ENCODE measurements at places on chromosomes 12 and 14.
A peak's percentile ranks its signal among the peaks of the same experiment; 100 is the strongest.

DNA sequence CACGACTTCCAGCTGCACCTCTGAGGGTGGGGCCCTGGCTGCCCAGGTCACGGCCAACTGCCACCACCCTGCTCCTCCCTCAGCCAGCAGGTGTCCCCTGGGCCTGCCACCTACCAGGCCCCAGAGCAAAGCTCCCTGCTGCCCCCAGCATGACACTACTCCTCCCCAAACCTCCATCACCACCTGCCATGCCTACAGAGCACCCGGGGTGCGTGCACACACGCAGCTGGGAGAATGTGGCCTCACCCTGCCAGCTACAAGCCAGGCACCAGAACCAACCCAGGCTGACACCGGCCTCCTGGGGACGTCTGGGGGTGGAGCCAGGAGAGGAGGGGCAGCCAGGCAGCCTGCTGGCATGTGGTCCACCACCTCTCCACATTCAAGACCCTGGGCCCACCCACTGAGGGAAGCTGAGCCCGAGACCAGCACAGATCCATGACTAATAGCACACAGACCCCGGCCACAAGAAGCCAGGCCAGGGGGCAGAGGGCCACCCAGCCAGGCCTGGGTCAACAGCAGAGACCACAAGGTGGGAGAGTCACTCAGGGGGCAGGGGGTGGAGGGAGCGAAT, 3.4 kb downstream of the JAG2 start:
- no peak for DNase-seq

DNA sequence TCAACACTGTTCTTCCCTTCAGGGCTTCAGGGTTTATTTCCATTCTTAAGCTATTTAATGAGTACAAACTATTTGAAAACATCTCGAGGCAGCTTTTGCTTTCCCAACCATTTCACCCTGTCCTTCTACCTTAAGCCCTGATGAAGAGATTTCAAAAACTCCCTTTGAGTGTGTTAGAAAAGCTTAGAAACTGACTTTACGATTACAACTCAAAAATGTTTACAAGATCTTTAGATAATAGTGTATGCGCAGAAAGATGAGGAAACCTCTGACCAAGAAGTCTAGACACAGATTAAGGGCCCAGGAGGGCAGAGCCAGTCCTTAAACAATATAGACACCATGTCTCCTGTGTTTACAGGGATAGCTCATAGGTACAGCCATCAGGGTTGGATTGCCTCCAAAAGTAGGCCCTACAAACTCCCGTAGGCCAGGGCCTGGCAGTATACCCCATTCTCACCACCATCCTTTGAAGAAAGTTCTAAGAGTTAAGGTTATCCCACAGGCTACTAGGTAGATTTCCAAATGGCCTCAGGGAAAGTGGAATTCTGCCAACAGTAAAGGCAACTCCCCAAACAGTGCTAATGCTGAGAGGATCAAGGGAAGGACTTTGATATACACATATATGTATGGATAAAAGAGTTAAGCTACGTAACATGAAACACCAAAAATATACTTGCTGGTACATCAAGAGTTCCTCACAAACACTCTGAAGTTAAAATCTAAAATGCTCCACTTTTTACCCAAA, 11.4 kb upstream of the SOS2 start:
- DNase-seq = no peak

DNA sequence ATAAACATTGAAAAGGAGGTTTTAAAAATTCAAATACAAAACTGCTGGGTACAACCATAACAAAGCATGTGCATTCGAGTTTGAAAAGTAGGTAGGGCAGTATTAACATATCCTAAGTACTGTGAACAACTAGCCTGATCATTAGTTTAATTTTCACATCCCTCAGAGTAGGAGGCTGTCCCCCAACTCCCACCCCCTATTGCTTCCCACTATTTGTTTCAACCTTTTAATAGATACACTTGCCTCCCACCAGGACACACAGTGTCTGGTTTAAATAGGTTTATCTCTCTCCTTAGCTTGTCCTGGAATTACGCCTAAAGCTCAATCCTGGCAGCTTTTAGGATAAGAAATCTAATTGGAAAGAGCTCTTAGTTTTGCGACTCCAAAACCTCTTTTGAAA, 2.1 kb downstream of the TAOK3 start:
- DNase-seq = no peak

- DNase-seq = peak; percentile 78
Measured at GRCh38 chr14:100486025-100486828, 101.0 kb downstream of the BEGAIN start.

DNA sequence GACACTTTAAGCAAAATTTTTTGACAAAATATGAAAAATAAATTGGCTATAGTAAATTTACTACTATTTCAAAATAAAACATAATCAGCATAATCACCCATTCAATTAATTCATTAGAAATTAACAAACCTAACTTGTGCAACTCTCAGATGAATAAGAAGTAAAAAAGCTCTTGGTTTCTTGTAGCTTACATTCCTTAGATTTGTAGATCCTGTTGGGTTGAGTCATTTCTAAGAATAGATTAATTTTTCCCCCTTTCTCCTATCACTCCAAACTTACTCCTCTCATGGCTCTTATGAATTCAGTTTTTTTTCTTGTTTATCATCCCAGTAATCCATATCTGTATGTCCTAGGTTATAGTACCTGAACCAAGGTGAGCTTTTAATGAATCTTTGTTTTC, 230.9 kb upstream of the LRIG3 start:
- DNase-seq = peak; percentile 62

DNA sequence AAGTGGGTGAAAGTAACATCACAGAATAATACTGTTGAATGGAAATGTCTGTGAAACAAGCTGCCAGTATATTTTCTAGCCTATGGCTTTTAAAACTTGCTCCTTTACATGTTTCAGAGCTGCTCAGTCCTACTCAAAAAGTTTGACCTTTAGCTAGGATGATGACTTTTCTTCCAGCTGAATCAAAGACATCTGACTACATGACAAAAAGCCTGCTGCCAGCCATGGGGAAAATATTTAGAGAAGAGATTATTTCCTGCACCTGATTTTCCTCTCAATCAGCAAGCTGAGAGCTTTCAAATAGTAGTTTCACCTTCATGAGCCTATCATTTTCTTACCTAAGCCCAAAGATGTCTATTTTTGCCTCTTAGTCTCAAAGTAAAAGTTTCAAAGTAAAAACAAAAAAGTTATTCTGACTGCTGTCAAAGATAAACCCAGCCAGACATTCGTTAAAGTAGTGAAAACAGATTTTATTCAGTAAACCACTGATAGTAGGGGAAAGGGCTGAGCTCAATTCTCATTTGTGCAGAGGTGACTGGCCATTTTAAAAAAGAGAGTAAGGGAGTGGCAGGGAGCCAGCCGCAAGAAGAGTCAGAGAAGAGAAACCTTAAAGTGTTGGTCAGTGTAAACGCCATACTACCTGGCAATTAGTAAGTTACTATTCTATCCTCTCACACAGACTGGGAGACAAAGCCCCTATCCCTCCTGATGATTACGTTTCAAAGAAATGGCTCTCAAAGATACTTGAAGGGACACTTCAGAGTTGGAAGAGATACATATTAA, 2.2 kb downstream of the ATP6V1D start:
- no peak for DNase-seq

DNA sequence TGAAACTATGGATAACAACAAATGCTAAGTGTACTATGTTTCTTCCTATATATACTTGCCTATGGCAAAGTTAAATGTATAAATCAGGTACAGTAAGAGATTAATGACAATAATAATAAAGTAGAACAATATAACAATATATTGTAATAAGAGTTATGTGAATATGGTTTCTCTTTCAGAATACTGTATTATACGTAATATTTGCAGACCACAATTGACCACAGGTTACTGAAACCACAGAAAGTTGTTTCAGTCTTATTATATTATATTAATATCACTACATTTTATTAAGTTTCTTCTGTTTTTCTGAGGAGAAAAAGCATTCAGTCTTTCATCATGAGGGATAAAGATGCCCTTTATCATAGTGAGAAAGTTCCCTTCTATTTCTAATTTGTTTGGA, 131.2 kb downstream of the EML1 start:
- DNase-seq = no peak

DNA sequence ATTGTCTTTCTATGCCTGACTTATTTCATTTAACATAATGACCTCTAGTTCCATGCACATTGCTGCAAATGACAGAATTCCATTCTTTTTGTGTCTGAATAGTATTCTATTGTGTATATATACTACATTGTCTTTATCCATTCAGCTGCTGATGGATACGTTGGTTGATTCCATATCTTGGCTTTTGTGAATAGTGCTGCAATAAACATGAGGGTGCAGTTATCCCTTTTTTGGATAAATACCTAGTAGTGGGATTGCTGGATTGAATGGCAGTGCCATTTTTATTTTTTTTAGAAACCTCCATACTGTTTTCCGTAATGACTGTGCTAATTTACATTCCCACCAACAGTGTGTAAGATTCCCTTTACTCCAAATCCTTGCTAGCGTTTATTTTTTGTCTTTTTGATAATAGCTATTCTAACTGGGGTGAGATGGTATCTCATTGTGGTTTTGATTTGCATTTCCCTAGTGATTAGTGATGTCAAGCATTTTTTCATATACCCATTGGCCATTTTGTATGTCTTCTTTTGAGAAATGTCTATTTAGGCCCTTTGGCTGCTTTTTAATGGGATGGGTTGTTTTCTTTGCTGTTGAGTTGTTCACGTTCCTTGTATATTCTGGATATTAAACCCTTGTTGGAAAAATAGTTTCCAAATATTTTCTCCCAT, 2.3 kb downstream of the OAS2 start:
- DNase-seq = no peak

GRCh38 chr12:109723311-109723881, 9.8 kb downstream of the FAM222A start:
- no peak for DNase-seq

DNA sequence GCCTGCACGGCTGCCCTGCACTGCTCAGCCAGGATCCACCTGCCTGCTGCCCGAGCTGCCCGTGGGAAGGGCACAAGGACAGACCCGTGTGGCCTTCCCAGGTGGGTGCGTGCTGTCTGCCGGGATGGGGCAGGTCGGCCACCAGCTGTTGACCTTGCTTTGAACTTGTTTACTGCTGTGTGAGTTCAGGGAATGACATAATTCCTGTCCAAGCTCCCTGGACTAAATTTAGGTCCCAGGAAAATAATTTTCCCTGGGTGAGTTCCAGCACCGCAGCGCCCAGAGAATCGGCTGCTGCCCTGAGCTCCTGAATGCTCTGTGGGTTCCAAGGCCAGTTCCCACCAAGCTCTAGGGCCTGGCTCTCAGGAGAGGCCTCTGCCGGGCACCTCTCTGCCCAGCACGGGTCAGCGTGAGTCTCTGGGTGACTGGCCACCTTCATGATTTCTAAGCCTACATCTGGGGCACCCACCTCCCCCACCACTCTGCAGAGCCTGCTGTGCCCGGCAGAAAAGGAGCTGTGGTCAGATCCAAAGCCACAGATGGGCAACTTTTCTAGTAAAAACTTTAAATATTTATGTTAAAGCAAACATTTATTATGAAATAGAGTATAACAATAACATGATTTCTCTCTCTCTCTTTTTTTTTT, 27.2 kb upstream of the MLXIP start:
- DNase-seq = no peak

- peak; percentile 29 for DNase-seq
Measured at GRCh38 chr14:53055003-53055402, 98.1 kb downstream of the DDHD1 start.

DNA sequence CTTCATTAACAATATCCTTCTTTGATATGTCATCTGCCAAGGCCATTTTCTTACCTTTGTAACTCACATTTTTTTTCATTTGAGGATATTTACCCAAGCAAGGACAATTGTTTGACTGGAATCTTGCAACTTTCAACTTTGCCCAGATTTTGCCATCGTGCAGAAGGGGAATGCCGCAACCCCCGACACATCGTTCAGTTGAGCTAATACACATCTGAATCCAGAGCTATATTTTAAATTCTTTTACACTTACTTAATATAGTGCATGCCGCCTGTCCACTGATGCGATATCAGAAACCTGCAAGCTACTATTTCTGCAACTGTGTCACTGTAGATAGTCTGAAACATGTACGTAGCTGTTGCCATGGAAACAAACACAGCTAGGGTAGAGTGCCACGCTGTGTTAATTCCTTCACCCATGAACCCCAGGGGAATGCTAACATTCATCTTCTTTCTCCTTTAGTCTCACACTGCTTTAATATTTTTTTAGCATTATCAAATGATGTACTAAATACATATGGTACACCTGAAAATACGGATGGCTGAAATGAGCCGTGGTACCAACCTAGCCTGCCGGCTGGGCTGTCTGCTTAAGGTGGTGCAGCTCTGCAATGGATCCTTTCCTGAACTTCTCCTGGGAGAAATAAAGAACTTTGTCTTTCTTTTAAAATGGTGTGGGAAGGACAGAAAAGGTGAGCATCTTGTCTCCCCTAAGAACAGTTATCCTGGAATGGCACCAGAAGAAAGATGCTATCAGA, 77.0 kb upstream of the FOXN3 start:
- DNase-seq = peak; percentile 43

GRCh38 chr14:78259831-78260230, 89.7 kb downstream of the NRXN3 start:
- DNase-seq = peak; percentile 78

GRCh38 chr12:84077679-84078078, 834.9 kb downstream of the SLC6A15 start:
- DNase-seq = no peak

GRCh38 chr14:102450206-102451063, 59.1 kb downstream of the ANKRD9 start:
- DNase-seq = no peak

- DNase-seq = no peak
Measured at GRCh38 chr14:104451474-104451873, 128.1 kb upstream of the C14orf180 start.

- no peak for DNase-seq
Measured at GRCh38 chr12:74957231-74957630, 252.4 kb downstream of the KCNC2 start.

GRCh38 chr14:89589400-89590118, 172.5 kb upstream of the FOXN3 start:
- no peak for DNase-seq

GRCh38 chr12:26514364-26514763, 318.6 kb downstream of the ITPR2 start:
- DNase-seq = no peak

- DNase-seq = no peak
Measured at GRCh38 chr12:80847575-80847974, 90.2 kb downstream of the LIN7A start.

DNA sequence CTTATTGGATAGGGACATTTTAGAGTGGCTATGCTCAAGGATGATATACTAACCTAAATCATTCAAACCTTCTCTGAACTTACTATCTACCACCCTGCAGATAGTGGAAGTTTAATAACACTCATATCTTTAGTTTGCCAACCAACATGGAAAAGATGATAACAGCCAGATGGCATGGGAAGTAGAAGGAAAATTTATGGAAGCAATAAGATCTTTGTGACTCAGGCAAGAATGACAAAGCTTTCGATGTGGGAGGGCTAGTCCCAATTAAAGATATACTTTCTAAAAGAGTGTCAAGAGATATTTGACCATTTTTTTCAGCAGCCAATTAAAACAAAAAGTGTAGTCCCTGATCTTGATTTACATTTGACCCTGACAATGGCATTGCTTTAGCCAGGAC, 631.7 kb downstream of the RPS29 start:
- no peak for DNase-seq

GRCh38 chr12:47850153-47851084, 30.7 kb upstream of the HDAC7 start:
- DNase-seq = no peak

- peak; percentile 98 for DNase-seq
Measured at GRCh38 chr12:77087427-77087826, 22.1 kb upstream of the E2F7 start.

Measured in astrocyte (in vitro differentiated cells and primary cell).